ENCODE measurements at places on chromosomes 11 and 22.

DNA sequence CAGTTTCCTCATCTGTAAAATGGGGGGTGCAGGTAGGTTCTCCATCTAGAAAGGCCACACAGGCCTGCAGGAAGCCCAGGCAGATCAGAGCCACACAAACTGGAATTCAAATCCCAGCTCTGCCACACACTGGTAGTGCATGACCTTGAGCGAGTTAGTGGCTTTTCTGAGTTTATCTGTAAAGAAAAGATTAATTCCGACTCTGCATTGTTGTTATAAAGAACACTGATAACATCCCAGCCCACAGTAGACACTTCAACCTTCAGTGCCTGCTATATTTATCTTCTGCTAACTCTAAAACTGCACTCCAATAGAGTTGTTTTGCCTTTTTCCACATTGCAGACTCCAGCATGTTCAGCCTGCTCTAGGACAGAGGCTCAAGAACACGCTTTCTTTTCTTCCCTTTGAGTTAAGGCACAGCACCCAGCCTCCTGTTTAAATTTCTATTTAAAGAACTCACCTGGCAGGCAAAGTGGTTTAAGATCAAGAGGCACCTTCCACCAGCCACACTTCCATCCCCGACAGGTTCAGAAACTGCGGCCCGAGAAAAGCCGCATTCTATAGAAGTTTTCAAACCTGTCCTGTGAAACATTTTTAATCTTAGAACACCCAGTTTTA lies 133.9 kb downstream of the PLEKHA7 start:
- H3K27ac ChIP-seq, result no peak overlapping the region
- H3K36me3 ChIP-seq, result no peaks in the 10 kb centered on the region
- H3K4me3 ChIP-seq, result no peak overlapping the region

- H3K4me3 ChIP-seq, result no peak overlapping the region
- no peaks in the 10 kb centered on the region for H3K36me3 ChIP-seq
- no peak overlapping the region for H3K27ac ChIP-seq
- no peaks in the 10 kb centered on the region for H3K4me1 ChIP-seq
- DNase-seq, result no peak
Measured at GRCh38 chr11:11218629-11218986, 134.4 kb downstream of the CSNK2A3 start.

- no peak for DNase-seq
- H3K27ac ChIP-seq, result no peak overlapping the region
- no peaks in the 10 kb centered on the region for H3K27me3 ChIP-seq
- H3K4me1 ChIP-seq, result peaks cover 6% of the 10 kb centered on the region
Measured at GRCh38 chr11:107857550-107858216, 904 bp downstream of the SLC35F2 start.

GRCh38 chr11:116162086-116162885 lies 610.5 kb downstream of the BUD13 start:
- H3K4me3 ChIP-seq, result no peak overlapping the region
- H3K4me1 ChIP-seq, result no peaks in the 10 kb centered on the region
- no peak overlapping the region for H3K27ac ChIP-seq
- H3K27me3 ChIP-seq, result no peaks in the 10 kb centered on the region
- no peaks in the 10 kb centered on the region for H3K36me3 ChIP-seq

DNA sequence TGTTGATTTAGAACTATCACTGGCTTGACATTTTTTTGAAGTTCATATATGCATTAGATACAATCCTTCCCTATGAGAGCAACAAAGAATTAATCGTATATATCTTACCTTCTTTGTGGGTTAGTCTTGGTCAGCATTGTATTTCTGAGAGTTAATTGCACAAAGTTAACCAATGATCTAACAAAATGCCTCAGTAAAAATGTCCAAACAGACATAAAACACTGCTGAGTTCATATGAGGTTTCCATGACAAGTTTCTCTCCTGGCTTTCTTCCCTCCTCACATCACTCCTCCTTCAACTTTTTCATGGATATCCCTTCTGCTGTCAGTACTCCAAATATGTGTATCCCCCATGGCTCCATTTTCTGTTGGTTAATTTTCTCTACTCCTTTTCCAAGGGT lies 9.0 kb downstream of the MAP6 start:
- H3K36me3 ChIP-seq, result no peaks in the 10 kb centered on the region
- H3K4me1 ChIP-seq, result no peaks in the 10 kb centered on the region
- DNase-seq, result no peak
- no peaks in the 10 kb centered on the region for H3K27me3 ChIP-seq
- H3K4me3 ChIP-seq, result no peak overlapping the region

DNA sequence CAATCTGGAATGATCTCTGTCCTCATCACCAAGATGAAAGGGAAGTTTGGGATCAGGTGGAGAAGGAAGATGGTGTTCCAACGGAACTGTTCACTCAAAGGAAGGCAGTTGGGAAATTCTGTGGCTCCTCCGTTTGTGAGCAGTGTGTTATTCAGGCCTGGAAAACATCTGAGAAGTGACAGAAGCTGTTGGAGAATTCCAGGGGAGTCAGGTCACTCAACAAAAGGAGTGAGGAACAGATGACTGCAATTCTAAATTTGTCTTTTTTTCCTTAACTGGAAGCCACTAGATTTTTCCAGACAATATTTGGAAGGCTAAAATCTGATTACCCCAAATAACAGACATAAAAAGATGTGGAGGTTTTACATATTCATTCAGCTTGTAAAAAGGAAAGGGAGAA lies 107.8 kb downstream of the CD44 start:
- no peak overlapping the region for H3K27ac ChIP-seq
- H3K36me3 ChIP-seq, result no peaks in the 10 kb centered on the region
- no peaks in the 10 kb centered on the region for H3K4me1 ChIP-seq
